ENCODE measurements at places on chromosomes 12 and 14.
A peak's percentile ranks its signal among the peaks of the same experiment; 100 is the strongest.

DNA sequence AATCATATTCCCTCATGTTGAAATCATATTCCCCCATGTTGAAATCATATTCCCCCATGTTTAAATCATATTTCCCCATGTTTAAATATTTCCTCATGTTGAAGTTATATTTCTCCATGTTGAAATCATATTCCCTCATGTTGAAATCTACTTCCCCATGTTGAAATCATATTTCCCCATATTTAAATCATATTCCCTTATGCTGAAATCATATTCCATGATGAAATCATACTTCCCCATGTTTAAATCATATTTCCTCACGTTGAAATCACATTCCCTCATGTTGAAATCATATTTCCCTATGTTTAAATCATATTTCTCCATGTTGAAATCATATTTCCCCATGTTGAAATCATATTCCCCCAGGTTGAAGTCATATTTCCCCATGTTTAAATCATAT, 34.6 kb upstream of the ADGRD1 start:
- no peak for DNase-seq

DNA sequence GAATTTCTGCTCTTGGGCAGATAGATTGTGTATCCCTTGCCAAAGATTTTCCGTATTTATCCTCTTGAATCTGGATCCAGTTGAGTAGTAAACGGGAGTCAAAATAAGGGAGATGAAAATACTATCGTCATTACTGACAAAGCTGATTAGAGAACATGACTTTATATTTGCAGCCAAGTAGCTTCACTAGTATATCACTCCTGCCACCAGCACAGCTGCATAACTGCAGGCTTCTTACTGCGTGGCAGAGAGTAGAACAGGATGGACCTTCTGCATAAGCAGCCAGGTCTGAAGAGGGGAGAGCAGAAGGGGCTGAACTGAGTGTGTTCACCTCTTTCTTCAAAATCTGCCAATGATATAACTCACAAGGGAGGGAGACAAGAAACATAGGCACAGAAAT, 283.7 kb downstream of the FBXL14 start:
- no peak for DNase-seq

- DNase-seq = no peak
These were observed 130.1 kb upstream of the RTL1 start for GRCh38 chr14:101033446-101034165.

DNA sequence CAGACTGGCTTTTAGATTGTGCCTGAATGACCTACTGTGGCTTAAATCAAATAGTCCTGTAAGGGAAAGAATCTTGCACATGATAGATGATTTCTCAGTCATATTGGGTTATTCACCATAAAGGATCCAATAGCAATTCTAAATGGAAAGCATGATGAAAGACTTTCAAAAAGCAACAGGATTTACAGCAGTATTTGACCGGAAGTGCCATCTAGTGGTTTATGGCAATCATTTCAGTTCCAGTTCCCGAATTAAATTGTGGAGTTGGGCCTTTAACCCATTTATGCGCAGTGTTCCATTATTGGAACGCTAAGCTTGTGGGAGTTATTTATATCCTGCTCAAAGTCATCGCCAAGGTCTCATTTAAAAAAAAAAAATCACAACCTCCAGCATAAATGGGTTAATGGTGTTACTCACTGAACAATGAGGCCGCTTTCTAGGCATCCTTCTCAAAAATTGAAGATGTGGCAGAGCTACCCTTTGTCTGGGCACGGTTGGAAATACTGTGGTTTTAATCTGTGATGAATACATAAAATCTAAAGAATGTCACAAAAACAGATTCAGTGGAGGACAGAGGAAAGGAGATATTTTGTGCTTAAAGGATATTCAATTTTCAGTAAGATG, 60.8 kb upstream of the REP15 start:
- DNase-seq = no peak

DNA sequence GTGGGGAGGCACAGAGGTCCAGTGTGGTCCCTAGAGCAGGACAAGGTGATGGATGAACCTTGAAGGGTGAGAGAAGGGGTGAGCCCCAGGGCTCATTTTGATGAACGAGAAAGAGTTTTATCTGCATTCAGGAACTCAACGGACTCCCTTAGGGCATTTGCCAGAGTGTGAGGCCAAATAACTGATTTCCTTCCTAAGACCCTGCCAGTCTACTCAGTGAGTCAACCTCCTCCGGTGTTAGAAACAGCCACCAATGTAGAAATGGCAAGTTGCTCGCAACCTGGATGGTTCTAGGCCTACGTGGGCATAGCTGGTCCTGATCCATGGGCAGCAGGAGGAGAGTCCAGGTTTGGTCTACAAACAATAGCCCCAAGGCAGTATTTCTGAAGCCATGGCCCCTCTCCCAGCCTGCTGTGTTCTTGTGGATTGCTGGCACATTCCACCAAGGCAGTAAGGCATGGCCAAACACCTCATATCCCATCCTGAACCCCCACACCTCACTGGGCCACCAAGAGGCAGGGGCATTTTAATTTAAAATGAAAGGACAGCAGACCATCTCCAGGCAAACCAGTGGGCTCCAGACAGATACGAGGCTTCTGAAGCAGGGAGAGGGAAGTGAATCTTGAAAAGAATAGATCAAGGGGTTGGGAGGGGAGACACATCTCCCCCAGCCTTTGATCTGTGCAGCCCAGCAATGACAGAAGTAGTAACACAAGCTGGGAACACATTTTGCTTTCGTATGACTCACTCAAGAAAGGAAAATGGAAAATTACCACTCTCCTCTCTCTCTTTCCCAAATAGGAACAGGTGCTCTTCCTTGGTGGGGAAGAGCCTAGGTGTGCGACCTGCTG, 25.4 kb upstream of the TESC start:
- no peak for DNase-seq

DNA sequence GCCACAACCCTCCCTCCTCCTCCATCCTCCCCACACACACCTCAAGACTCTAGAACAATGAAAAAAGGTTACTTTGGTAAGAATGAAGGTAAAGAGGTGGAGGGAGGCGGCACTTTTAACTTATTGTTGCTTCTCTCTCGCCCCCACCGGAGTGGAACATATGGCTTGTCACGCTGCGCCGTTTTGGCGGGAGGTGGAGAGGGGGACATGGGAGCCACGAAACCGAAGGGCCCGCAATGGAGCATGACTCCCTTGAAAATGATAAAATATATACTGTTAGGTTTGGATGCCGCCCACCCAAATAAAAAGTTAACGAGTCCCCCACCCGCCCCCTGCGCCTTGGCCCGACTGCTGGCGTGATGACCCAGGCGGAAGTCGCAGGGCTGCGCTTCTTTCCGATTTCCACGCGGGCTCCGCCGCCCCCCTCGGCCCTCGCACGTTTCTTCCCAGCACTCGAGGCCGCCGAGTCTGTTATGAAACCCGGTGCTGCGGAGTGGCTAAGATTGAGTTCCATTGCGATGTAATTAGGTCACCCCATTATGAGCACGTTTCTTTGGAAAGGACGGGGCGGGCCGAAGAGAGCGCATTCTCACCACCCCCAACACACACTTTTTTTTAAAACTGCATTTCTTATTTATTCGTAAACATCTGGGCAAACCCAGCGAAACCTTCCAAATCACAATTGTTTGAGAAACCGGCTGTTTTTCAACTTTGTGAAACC, 1.4 kb upstream of the ZFP36L1 start:
- DNase-seq = no peak

- DNase-seq = no peak
These were observed 8.3 kb downstream of the KTN1 start for GRCh38 chr14:55588259-55588699.

- no peak for DNase-seq
These were observed 20.5 kb downstream of the GALNT6 start for GRCh38 chr12:51370667-51371066.

DNA sequence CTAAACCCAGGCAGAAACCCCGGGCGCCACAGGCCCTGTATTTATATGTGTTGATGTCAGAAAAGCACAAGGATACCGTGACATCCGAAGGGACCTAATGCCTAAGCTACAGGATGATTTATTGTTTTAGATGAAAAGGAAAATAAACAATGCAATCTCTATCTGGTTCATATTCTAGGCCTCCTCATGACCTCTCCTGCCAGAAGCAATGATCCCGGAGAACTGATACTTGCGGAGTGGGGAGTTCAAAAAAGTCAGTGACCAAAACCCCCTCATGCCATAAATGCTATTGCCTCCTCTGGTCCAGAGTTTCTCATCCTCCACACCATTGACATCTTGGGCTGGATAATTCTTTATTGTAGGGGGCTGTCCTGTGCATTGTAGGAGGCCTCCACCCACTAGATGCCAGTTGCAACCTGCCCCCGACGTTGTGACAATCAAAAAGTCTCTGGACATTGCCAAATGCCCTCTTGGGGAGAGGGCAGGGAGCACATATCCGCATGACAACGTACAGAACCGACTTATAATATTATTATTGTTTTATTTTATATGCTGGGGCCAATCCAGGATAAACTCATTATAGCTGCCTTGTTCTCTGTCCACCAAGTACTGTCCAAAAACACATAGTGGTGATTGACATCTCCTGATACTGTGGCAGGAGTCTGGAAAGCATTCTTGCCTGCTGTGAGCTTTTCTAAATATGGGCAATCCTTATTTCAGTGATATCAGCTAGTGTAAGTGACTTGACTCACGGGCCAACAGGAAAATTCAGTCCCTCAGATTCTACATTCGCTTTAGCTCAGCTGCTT, 1.1 kb upstream of the CSRP2 start:
- DNase-seq = no peak

- no peak for DNase-seq
These were observed 33.8 kb downstream of the MMAB start for GRCh38 chr12:109539508-109539907.

- peak; percentile 60 for DNase-seq
These were observed 17.9 kb upstream of the TDRD9 start for GRCh38 chr14:103910262-103910935.

GRCh38 chr12:30447061-30447750, 248.5 kb downstream of the IPO8 start:
- DNase-seq = no peak

GRCh38 chr12:128008341-128008740, 258.6 kb upstream of the TMEM132C start:
- DNase-seq = no peak

DNA sequence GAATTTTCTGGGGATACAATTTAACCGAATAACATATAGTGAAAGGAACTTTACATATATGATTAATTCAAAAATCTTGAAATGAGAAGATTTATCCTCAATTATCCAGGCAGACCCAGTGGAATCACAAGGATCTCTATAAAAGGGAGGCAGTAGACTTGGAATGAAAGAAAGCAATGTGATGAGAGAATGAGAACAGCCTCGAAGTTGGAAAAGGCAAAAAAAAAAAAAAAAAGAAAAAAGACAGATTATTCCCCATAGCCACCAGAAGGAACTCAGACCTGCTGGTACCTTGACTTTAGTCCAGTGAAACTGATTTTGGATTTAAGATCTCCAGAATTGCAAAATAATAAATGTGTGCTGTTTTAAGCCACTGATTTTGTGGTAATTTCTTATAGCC, 416.3 kb upstream of the OR4E1 start:
- no peak for DNase-seq

DNA sequence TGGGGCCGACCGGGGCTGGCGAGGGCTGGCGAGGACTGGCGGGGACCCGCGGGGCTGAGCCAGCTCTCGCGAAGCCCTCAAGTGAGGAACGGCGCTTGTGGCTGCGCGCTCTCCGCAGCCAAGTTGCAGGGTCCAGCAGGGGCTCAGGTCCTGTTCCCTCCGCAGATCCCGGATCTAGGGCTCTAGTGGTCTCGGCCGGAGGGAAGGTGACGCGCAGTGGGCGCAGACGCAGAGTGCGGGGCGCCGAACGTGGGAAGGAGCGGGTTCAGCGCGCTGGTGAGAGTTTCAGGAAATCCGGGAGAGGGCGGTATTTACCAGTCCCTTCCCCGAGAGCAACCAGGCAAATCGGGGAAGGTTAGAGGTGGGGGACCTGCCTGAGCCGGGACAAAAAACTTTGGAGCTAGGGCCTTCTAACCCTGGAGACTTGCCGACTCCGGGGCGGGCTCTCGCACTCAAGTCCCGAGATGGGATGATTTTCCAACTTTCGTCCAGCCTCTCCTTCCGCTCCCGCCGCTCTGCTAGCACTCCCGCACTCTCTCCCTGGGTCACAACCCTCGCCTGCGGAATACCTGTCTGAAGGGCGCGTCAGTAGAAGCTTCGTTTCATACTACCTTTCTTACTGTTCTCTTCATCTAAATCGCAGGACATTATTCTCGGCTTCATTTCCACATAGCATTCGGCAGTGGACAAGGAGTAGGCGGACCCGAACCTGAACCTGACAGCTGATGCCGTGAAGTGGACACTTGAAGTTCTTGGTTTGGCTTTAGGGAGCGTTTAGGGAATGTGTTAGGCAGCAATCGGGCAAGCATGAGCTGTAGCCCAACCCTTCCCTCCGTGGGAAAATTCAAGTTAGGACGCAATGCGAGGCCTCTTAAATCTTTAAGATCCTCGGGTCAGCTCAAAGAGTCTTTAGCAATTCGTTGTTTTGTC, 13.6 kb upstream of the PAX9 start:
- DNase-seq = no peak

- no peak for DNase-seq
These were observed 21.8 kb downstream of the BCL7A start for GRCh38 chr12:122043476-122043875.
